ENCODE measurements at places on chromosomes 1 and 21.

DNA sequence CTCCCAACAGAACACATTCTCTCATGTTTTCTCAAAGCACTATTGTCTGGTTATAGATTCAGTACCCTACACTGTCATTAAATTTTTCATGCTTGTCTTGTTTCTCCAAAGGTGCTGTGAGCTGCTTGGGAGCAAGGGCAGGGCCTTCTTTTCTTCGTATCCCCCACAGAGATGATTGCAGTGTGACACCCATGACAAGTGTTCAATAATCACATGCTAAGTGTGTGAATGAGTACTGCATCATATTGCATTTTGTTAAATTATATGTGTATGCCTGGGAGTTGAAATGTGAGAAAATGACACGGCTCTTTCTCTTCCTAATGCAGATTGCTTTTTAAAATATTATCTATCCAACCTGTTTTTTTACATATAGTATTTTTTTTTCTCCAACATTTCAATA, 57.3 kb upstream of the MAGI3 start:
- no peak for DNase-seq

- DNase-seq: no peak
Measured at GRCh38 chr1:175364424-175365076, 172.0 kb upstream of the KIAA0040 start.

GRCh38 chr1:39165049-39165448, 39.4 kb upstream of the MACF1 start:
- DNase-seq: peak; percentile 68

- DNase-seq: peak; percentile 82
Measured at GRCh38 chr1:164608651-164609057, 49.7 kb downstream of the PBX1 start.

GRCh38 chr1:50700214-50700613, 259.9 kb downstream of the FAF1 start:
- no peak for DNase-seq
